Stimulated activated CD8-positive, alpha-beta memory T cell treated with anti-CD3 and anti-CD28 coated beads, Interleukin-7, amount 100 ng/mL, for 1 hour (primary cell): ENCODE measurements at places on chromosomes 7 and 10.

GRCh38 chr7:128801003-128801402, 9.2 kb downstream of the CCDC136 start:
- DNase-seq = no peak

DNA sequence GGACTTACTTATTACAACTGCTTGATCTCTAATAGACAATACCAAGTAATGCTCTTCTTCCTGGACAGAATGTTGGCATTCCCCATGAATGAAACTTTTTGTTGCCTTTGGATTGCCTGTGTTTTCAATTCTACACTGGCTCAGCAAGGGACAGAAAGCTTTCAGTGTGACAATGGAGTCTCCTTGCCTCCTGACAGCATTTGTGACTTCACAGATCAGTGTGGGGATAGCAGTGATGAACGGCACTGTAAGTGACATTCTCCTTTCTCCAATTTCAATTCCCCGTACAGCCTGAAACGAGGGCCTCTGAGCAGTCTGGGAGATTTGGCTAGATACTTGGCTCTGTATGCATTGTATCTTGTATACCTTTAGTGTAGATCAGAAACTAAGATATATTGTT, 290 bp downstream of the MALRD1 start:
- DNase-seq = no peak

DNA sequence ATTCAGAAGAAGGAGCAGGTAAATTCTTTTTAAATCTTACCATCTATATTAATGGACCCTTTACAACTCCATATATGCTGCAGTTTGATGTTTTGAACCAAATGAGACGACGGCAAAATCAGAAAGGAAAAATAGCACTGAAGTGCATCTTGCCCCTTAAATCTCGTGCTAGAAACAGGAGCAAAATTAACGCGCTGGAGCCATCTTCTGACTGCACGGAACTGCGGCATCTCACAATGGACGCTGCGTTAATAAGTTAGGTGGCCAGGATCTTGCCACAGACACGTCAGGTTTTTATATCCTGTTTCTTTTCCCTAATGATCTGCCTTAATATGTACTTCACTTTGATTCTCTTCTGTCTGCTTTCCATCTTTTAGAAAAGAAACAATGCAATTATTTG, 354.5 kb downstream of the TFEC start:
- DNase-seq = no peak

DNA sequence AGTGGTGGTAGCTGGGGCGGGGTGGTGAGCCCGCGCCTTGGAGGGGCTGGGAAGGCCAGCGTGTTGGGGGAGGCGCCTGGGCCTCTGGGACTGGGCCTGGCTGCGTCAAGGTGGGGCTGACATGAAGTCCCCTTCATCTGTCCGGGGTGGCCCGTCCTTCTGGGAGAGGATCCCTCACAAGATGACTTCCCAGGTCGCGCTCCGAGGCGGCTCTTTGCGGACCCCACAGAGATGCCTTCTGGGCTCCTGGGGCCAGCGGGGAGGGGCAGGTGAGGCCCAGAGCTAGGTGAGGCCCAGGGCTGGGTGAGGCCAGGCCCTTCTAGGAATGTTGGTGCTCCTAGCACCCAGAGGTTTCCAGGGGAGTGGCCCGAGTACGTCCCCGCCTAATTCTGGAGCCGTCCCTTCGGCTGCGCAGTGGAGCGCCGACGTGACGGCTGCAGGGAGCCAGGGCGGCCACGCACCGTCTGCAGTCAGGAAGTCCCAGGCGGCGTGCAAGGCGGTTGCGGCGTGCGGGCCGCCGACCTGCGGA, 58.2 kb upstream of the NUPR2 start:
- DNase-seq = no peak
